ENCODE measurements at places on chromosomes 5 and 9.

DNA sequence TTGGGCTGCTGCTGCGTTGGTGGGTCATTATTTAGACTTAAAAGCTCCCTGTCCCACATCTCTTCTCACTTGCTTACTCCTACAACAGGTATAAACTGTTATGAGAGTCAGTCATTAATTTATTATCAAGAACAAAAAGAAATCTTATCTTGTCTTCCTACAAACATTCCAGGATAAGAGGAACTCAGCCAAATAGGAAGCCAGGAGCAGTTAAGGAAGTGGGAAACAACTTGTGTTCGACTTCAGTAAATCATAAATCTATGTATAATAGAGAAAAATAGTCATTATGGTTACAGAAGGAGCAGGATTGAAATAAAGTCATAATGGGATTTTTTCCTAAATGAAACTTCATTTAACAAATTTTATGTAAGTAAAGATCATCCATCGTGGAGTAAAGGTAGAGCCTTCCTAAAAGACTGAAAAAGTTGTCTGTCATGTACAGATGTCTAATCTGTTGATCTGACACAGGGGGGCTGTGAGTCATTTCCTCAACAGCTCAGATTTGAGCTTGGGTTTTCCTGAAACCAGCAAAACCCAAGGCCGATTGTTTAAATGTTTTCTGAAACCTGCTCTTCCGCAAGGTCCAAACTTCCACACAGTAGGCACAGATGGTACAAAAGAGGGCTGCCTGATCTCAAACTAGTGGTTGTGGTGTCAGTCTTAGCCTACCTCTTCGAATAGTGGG is 25.3 kb upstream of the LRRTM2 start:
- no peak for DNase-seq

DNA sequence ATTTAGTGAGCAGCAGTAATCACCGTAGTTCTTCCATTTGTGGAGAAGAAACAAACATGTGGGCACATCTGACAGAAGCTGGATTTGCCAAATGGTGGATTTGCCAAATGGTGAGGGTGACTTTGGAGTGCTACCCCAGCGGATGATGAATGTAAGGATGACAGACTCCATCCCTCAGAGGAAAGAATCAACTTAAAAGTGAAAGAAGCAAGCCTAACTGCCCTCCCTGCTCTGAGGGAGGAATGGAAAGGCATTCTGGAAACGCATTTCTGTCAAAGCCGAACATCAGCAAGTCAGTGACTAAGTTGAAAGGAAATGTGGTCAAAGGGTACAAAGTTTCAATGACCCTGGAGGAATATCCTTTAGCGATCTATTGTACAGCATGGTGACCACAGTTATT is 143.5 kb downstream of the GPBP1 start:
- DNase-seq, result no peak

DNA sequence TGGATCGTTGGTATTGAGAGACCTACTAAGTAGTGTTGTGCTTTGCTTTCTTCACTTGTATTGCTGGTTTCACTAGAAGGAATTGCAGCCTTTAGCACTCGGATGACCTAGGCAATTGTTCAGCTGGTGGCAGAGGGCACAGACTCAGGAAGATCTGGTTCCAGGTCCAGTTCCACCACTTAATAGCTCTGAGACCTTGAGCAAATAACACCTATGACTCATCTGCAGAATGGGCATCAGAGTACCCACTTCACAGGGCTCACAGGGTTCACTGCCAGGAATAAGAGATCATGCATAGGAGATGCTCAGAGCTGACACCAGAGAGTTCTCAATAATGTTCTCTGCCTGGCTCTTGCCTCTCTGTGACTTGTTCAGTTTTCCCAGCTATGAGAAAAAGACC is 133.6 kb downstream of the SIL1 start:
- no peak for DNase-seq

- no peak for DNase-seq
Observed at GRCh38 chr5:14153932-14154731, 11.0 kb downstream of the TRIO start.

DNA sequence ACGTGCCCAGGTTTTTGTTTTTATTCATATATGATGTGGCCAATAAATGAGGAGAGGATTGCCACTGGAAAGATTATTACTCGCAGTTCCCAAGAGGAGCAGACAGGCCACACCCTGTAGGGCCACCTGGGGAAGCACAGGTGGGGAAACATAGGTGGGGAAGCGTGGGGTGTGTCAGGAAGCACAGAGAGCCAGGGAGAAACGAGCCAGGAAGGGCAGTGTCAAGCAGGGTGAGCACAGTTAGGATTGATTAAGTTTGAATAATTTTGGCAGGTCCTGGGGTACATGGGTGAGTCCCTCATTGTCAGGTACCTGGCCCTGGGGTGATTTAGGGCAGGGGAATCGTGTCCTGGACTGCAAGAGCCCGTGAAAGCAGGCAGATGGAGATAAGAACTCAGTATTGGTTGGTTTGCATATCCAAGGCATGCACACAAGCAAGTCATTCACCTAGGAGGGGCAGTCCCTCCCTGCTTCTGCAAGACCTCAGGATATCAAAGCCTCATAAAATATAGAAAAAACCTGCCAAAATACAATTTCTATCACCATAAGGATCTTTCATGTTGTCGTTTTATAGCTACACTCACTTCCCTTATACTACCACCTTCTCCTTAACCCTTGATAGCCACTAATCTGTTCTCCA is 22.4 kb downstream of the MVB12B start:
- DNase-seq, result no peak

- DNase-seq, result peak; percentile 52
Observed at GRCh38 chr9:114452219-114453165, 52.8 kb downstream of the WHRN start.

DNA sequence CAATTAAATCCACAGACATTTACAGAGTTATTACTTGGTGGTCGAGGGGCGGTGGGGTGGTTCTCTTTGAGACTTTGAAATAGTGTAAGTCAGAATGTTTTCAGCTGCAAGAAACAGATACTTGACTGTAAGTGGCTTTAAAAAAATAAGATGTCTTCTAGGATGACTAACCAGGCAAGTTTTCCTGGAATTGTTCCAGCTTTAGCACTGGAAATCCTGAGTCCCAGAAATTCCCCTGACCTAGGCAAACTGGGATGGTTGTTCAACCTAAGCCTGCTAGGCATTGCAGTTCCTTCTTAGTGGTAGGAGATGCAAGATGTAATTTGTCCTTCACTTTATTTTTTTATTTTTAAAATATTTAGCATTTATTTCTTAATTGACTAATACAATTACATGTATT is 169.5 kb upstream of the POC5 start:
- DNase-seq, result no peak

GRCh38 chr9:109956717-109957440 is 176.9 kb downstream of the PALM2AKAP2 start:
- no peak for DNase-seq

DNA sequence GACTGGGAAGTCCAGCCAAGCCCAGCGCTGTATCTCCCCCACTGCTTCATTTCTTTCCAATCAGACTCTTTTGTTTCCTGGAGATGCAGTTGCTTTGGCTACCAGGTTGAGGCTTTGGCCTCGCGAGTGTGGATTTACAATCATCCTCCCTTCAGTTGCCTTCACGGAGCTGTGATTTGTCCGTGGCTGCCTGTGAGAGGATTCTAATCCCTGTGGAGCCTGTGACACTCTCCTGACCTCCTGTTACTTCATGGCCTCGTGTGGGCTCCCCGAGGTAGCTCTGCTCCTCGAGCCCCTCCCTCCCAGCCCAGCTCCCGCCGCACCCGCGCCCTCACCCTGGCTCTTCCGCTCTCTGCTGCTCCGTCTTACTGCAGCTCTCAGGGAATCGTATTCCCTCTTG is 107.2 kb upstream of the STC2 start:
- no peak for DNase-seq

- DNase-seq, result no peak
Observed at GRCh38 chr5:139842321-139842720, 46.7 kb downstream of the PSD2 start.

GRCh38 chr9:129166623-129167557 is 11.2 kb downstream of the IER5L start:
- DNase-seq, result no peak

- peak; percentile 61 for DNase-seq
Observed at GRCh38 chr5:73694089-73694488, 68.1 kb downstream of the ARHGEF28 start.

DNA sequence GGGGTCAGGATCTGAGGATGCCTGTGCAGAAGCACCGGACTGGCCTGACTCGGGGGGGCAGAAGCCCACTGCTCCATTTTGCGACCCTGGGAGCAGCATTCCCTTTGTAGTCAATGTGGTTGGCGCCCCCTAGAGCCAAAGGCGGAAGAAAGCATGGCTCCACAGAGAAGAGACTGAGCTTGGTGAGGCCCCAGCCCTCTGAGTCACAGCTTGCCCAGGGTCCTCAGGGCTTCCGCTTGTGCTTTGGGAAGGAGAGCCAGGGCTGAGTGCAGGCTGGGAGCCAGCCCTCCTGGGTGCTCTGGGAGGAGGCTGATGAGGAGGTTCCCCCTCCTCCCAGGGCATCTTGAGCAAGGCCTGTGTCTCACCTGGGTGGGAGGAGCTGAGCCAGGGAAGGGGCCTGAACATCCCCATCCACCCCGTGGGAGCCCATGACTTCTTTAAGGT is 5.5 kb upstream of the AQP3 start:
- no peak for DNase-seq

DNA sequence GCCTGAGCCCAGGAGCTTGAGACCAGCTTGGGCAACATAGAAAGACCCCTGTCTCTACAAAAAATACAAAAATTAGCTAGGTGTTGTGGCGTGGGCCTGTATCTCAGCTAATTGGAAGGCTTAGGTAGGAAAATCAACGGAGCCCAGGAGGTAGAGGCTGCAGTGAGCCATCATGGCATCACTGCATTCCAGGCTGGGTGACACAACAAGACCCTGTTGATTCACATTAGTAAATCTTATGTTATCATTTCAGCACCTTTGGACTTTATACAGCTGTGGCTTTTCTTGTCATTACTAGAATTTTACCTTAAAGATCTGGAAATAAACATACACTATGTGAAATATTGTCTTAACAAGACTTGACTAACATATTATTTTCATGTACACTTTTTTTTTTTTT is 185.0 kb downstream of the ZNF608 start:
- DNase-seq, result no peak

DNA sequence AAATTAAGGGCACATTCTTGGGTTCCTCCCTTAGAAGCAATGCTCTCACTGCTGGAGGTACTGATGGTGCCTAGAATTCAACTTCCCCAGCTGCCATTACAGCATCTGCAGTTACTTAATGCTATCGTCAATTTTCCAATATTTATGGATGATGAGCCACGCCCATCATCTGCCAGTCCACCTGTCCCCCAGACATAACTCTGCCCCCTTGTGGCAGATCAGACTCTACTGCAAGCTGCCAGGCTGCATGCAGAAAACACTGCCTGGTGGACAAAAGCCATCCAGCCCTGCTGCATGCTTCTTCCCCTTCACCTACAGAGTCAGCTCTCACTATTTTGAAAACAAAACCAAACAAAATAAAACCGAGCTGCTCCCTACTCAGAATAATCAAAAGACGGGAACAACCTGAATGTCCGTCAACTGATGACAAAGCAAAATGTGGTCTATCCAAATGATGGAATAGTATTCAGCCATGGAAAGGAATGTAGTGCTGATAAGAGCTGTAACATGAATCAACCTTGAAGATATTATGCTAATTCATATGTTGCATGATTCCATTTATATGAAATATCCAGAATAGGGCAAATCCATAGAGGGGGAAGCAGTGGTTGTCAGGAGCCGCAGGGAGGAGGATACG is 66.4 kb downstream of the RETREG1 start:
- DNase-seq, result no peak

GRCh38 chr9:75023846-75024245 is 4.2 kb downstream of the CARNMT1 start:
- DNase-seq, result no peak

GRCh38 chr9:72704688-72705375 is 183.4 kb downstream of the TMC1 start:
- DNase-seq, result no peak

GRCh38 chr9:37433867-37434371 is 11.4 kb downstream of the GRHPR start:
- no peak for DNase-seq

- DNase-seq, result no peak
Observed at GRCh38 chr5:176553260-176554085, 4.3 kb downstream of the CDHR2 start.

DNA sequence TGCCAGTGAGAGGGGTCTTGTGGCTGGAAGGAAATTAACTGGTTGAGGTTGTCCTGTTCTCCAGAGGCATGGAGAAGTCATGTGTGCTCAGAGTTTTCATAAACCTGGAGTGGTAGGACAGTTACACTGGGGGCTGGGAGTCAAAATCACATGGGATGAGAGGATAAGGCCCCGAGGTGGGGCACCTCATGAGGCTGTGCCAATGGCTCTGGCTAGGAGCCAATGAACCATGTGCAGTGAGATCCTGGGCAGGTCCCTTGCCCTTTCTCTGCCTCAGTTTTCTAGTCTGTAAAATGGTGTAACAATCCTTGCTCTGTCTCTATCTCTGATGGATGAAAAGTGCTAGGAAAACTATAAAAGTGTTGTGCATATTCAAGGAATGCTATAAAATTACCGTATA is 7.0 kb upstream of the SYNPO start:
- no peak for DNase-seq

DNA sequence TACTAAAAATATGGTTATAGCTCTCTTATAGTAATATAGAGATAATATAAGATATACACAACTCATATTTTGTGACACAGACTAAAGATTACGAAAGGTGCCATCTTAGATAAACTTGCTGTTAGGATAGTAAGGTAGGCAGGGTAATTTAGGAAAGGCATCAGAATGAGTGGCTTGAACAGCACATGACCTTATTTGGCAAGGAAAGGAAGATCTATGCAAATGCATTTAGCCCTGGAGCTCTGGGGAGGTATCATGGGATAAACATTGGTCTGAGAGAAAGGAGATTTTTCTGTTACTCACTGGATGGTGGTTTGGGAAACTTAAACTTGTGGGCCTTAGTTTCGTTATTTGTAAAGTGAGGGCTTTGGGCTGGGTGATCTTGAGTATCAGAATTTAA is 65.8 kb downstream of the KCTD16 start:
- no peak for DNase-seq

- DNase-seq, result no peak
Observed at GRCh38 chr5:93793159-93793781, 51.9 kb upstream of the POU5F2 start.

DNA sequence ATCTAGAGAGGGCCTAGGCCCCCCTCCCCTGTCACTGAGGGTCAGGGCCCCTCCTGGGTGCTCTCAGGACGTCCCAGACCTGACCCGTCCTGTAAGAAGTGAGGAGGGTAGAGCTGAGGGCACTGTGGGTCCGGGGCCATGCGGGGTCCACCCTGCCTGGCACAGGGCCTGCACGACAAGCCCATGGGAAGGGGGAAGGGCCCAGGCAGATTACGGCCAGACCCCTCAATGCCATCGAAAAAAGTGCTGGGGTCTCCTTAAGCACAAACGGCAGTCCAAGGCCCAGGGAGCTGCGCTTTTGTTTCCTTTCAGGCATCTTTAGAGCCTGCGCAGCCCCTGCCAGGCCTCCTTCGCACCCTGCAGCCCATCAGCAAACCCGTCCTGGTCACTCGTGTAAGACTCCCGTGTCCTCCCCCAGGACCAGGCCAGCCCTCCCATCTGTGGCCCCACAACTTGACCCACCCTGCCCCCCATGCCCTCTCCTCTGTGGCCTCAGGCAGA is 4.4 kb upstream of the EXOC3 start:
- DNase-seq, result no peak
